ENCODE measurements at places on chromosomes 13 and 19.

- DNase-seq, result no peak
Measured at GRCh38 chr19:16327169-16327475, 2.5 kb downstream of the KLF2 start.

DNA sequence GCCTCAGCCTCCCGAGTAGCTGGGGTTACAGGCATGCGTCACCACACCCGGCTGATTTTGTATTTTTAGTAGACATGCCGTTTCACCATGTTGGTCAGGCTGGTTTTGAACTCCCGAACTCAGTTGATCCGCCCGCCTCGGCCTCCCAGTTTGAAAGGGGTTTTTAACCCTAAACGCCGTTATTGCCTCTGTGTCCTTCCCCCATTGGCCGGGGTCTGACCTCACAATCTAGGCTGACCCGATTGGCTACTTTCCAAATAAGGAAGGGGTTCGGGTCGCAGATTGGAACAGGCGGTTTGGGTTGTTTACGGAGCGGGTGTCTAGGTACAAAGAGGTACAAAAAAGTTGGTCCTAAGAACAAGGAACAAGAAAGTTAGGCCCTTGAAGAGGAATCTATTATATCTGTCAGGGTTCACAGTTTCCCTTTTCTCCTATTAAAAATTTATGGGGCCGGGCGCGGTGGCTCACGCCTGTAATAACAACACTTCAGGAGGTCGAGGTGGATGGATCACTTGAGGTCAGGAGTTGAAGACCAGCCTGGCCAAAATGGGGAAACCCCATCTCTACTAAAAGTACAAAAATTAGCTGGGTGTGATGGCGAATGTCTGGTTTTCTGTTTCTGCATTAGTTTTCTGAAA is 1.0 kb downstream of the ZNF253 start:
- peak; percentile 32 for DNase-seq

DNA sequence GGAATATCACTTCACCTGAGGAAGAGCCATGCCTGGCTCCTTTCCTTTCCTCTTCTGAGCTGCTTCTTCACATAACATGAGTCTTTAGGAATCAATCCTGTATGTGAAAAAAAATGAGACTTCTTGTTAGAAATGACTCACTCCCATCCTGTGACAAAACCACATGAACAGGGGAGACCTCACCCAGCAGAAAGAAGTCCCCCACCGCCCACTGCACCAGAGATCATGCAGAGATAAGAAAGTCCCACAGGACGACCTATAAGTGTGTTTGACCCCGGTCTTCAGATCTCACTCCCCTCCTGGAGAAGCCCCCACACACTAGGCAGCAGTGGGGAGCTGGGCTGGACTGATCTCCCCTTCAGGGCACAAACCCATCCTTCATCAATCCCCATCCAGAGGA is 7.8 kb downstream of the ZNF600 start:
- DNase-seq, result no peak

GRCh38 chr19:48186541-48186991 is 16.1 kb downstream of the ZSWIM9 start:
- DNase-seq, result no peak
